NCI-H1417 (cell line): ENCODE measurements at places on chromosomes 4 and X.

GRCh38 chr4:172708184-172708583 is 460.4 kb upstream of the GALNT7 start:
- no peak for DNase-seq

- DNase-seq: no peak
Measured at GRCh38 chrX:134554291-134554690, 94.3 kb downstream of the HPRT1 start.

DNA sequence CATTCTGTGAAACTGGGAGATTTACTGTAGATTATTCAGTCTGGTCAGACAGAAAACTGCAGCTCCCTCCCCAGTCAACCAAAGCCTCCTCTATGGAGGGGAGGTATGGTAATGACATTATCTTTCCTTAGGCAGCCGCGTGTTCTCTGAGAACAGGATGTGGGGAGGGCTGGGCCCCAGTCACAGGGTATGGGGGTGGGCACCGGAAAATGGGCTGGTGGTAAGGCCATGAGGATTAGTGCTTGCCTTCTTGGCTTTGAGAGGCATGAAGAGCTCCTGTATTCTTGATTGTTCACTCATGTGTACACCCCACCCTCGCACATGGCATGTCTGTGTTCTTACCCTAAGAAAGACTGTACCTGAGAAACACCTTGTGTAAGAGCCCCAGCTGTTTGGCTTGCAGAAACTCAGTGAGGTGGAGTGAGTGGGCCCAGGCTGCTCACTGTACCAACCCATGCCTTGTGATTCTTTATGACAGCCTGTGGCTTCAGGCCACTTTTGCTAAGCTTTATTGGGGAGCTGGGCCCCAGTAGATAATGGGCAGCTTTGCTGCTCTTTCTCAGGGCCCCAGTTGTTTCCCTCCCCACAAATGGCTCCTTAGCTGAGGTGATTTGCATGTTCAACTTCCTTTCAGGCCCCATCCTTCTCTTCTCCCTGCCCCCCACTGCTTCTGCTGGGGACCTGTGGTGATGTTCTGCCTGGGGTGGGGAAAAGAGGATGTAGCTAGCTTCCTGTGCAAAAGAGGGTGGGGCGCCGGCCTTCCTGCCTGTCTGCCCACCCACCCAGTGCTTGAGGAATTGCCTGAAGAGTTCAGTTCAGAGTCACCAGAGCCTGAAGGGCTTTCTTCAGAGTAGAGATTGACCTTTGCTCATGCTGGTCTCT is 30.7 kb downstream of the MSN start:
- no peak for DNase-seq

DNA sequence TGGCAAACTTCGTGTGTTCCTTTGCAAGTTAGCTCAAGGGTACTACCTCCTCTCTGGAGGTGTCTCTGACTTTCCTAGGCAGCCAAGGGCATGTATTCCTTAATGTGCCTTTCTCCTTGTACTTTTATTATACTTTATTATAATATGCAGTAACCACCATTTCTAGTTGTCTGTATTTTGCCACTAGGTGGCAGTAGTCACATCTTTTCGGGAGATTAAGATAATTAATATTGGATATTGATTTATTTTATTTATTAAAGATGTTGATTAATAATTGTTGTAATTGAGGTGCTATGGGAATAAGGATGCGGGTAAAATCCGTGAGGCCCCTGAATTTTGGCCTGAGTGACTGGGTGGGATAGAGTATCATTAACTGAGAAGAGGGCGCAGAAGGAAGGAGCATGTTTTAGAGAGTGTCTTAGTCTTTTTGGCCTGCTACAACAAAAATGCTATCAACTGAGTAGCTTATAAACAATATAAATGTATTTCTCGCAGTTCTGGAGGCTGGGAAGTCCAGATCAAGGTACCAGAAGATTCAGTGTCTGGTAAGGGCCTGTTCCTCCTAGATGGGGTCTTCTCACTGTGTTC is 153.3 kb downstream of the TMEM164 start:
- DNase-seq: no peak
